ENCODE measurements at places on chromosomes 6 and 20.

DNA sequence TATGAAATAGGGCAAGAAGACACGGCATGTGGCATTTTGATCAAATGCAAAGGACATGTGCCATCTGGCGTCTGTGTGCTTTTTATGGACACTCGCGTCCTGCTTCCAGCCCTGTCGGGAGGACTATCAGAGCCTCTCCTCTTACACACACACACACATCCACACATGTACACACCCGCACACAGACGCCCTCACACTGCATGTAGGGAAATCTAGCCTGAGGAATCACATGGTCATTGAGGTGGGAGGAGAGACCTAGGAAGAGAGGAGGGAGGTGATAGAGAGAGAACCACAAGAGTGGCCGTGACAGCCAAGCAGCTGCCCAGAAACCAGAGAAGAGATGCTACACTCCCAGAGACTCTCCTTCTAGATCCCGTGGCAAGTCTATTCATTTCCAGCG, 105.9 kb upstream of the CDYL start:
- DNase-seq, result no peak

DNA sequence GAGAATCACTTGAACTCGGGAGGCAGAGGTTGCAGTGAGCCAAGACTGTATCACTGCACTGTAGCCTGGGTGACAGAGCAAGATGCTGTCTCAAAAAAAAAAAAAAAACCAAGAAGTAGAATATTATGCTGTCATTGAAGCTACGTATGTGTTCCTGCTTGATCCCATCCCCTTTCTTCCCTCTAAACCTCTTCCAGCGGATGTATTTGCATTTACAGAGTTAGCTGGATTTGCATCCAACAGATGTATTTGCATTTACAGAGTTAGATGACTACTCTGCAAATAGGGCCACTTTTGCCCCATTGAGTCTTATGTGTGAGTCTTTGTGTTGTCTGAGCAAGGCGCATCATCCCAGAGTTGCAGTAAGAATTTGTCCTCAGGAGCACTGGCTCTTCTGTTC, 24.9 kb upstream of the IPCEF1 start:
- DNase-seq, result no peak

DNA sequence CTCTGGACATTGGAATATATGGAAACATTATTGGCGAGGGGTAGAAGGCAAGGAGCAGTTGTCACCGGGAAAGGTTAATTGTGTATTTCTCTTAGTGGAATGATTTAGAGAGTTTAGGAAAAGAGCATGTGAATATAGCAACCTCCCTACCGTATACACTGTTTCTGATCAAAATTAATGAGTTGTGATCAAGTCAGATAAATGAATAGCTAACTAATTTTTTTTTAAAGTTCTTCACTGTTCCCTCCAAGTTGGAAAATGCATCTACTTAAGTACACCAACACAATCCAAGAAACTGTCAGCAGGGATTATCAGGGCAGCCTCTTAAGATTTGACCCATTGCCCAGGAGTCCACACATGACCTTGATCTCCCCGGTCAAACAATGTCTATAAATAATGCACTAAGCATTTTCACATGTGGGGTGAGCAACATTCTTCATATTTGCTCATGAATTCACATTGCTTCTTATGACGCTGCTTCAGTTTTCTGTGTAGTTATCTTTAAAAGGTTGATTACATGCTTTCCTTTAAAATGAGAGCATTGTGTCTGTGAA, 680.8 kb upstream of the NRSN1 start:
- no peak for DNase-seq

DNA sequence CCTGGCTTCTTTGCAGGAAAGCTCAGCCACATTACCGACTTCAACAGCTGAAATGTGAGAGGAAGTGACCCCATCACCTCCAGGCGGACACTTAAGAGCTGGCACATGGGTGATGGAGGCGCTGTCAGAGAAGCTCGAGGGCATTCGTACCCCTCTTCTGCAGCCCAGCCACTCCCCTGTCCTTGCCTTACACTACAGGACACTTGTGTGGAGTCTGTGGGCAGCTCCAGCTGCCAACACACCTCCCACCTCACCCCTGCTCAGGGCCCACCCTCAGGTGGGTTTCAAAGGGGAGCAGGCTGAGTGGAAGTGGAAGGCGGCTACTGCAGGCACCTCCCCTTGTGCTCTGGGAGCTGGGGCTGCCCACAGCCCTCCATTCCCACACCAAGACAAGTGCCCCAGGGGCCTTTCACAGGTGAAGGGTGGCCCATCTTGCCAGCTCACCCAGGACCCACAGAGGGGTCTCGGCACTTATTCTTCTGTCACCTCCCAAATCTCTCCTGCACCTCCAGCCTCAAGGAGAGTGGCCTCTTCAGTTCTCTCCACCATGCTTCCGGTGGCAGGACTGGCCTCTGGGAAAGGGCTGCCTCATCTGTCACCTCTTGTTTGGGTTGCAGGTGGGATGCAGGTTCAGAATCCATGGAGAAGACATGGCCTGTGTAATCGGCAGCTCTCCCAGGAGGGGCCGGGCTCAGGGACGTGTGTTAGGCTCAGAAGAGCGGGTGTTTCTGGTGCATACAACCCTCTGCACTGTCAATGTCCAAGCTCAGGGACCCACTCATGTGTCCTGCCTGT, 49.8 kb downstream of the IRF4 start:
- no peak for DNase-seq

- no peak for DNase-seq
These were observed 18.3 kb upstream of the GPRC6A start for GRCh38 chr6:116847227-116847626.

DNA sequence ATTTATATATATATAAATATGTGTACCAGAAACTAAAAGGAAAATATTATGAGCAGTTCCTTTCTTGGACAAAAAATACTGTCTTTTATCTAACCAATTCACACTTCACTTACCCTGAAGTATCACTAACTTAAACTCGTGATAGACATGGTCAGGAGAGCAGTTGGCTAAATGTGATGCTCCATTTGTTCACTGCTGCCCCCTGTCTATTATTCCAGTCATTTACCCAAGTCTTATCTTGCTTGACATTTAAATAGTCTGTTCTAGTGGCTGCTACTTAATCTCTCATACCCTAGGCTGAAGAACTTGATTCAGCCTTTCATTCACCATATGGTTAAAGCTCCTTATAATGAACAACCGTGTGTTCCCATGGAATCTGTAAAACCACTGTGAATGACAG, 789.6 kb upstream of the EYS start:
- no peak for DNase-seq

- no peak for DNase-seq
These were observed 315.4 kb upstream of the SASH1 start for GRCh38 chr6:148027201-148027600.

DNA sequence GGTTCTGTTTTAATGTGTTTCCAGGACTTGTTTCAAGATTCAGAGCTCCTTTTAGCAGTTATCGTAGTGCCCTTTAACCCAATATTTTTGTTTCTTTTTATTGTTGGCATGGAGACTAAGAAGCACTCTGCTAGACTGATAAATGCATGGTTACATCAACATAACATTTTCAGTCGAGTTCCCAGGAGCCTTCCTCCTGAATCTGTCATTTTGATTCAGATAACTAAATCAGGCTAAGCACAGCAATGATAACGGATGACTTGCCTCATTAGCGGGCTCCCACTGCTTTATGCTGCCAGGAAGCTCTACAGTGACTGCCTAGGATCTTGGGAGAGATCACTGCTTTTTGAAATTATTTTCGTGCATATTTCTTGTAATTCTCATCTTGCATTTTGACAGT, 772.8 kb upstream of the GJE1 start:
- DNase-seq, result no peak

DNA sequence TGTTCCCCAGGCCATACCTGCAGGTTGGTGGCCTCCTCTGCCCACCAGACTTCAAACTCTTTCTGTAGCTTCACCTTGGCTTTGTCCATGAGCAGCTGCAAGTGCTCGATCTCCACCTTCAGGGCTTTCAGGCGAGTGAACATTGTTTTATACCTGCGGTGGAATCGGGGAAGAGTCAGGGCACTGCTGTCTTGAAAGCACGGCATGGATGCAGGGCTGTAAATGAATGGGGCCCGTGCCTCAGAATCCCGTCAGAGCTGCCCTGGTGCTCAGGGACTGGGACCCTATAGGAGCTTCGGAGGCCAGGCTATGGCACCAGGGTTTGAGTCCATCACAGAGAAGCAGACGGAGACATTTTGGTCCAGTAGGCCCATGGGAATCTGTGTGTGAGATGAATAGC, 37.9 kb upstream of the KCNK16 start:
- DNase-seq, result no peak

GRCh38 chr20:20492521-20493332, 124.8 kb downstream of the INSM1 start:
- no peak for DNase-seq

GRCh38 chr6:166785131-166785530, 158.1 kb upstream of the RPS6KA2 start:
- DNase-seq, result no peak

GRCh38 chr20:57708694-57709673, 831 bp downstream of the PMEPA1 start:
- no peak for DNase-seq

- DNase-seq, result no peak
These were observed 7.9 kb downstream of the TUBB start for GRCh38 chr6:30727920-30728553.

DNA sequence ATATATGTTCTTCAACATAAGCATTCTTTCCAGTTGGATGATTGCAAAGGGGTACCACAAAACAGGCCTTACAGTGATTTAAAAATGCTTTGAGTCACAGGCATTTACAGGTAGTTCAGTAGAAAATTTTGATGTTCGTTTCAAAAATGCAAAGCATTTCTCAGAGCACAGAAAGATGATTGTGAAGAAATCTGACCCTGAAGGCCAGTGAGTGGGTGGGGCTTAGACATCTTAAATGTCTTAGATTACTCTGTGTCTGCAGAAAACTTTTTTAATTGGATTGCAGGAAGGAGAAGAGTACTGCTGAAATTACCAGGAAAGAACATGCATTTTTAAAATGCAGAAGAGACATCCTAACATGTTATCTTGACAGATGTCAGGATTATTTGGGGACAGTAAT, 268.3 kb downstream of the CDKAL1 start:
- no peak for DNase-seq

DNA sequence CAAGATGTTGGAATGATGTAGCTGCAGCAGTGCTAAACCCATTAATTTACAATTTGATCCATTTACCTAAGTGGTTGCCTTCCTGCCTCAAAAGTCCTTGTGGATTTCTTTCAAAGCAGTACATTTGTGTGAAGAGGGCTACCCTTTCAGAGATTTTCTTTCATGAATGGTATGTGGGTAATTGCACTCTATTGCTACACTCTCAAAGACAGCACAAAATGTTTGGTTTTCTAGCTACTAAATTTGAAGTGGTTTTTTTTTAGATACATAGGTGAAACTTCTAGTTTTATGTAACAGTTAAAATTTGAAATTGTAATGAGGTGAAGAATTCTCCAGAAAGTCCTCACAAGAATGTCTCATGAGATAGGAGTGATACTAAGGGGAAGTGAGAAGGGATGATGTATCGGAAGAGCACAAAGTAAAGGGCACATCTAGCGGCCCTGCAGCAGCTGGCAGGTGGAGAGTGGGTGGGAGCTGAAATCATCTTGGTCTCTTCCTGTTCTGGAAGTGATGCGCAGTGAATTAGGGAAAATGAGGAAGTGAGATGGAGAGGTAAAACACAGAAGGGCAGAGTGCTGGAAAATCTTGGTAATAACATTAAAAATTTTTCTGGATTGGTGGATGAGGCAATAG, 236.8 kb upstream of the MAN1A1 start:
- DNase-seq, result no peak

- no peak for DNase-seq
These were observed 239.9 kb upstream of the CEP162 start for GRCh38 chr6:84467296-84467695.

GRCh38 chr6:1263850-1264377, 48.0 kb upstream of the FOXQ1 start:
- DNase-seq, result no peak

GRCh38 chr20:50297498-50298376, 107.1 kb downstream of the CEBPB start:
- no peak for DNase-seq

GRCh38 chr20:57412347-57413029, 21.3 kb downstream of the RBM38 start:
- no peak for DNase-seq

DNA sequence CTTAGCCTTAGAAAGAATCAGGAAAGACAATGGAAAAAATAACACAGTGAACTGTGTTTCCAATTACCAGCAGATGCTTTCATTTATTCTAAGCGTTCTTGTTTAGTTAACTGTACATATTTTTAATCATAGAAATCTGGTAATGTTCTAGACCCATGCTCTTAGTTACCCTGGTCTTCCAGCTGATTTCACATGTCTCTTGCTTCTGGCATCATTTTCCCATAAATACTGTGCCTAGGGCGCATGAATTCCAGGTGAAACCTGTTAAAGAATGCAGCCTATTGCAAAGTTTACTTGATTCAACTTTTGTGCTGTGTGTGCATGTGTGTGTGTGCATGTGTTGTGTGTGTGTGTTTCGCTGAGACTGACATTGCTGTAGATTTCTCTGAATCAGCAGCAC, 178.6 kb downstream of the PDE7B start:
- no peak for DNase-seq

GRCh38 chr6:12479881-12480280, 189.7 kb downstream of the EDN1 start:
- no peak for DNase-seq

DNA sequence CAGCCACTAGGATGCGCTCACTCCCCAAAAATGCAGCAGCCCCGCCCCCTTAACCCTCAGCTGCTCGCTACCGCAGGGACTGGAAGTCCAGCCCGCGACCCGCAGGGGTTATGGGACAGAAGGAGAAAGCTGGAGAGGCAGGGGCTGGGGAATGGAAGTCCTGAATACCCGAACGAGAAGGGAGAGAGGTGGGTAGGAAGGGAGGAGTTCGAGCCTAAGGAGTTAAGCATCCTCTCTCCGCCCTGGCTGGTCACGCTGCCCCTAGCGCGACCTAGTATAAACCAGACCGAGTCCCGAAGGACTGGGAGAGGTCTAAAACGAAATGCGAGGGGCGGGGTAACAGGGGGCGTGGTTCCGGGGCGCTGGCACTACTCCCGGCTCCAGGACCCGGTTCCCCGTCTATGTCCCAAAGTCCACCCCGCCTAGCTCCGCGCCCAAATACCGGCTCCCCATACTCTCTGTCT, 448 bp upstream of the DDAH2 start:
- peak; percentile 66 for DNase-seq

GRCh38 chr20:10338426-10339180, 95.4 kb downstream of the MKKS start:
- no peak for DNase-seq

All from stimulated activated CD8-positive, alpha-beta memory T cell treated with anti-CD3 and anti-CD28 coated beads, Interleukin-4, amount 100 ng/mL, for 24 hours (primary cell).